GM23248 (cell line): ENCODE measurements at places on chromosomes 3 and 15.

DNA sequence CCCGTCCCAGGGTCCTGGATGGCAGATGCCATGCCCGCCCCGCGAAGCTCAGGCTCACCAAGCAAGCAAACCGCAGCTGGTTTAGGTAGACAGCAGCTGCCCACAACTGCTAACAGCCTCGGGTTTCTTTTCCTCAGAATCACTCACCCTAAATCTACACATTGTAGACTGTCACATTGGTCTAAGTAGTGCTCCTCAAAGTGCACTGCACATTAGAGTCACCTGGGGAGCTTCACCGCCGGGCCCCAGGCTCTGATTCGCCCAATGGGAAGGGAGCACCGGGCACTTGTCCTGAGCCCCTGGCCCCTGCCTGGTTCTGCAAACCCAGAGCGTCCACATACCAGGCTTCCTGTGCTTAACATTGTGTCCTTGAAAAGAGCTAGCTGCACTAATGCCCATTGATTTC lies 752 bp downstream of the OCA2 start:
- DNase-seq: no peak

DNA sequence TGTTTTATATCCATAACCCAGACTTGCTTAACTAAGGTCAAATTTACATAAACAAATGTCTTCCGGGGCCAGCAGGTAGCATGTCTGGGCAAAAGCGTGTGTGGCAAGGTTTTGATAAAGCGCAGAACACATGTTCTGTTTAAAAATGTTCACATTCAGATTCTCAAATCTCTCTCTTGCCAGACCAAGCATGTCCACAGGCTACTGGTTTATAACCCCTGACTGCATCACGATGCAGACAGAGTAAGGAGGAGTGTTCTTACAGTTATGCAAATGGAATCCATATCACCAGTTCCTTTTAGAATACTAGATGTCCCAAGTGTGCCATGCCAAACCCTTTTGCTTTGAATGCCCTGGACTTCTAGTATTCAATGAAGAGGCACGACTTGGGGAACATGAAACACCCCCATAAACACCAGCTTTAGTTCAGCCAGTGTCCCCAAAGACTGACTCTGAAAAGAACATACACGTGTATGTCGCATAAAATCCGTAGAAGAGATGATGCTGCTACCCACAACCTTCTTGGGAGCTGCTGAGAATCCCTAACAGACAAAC lies 412.0 kb downstream of the CNTN4 start:
- DNase-seq: no peak

DNA sequence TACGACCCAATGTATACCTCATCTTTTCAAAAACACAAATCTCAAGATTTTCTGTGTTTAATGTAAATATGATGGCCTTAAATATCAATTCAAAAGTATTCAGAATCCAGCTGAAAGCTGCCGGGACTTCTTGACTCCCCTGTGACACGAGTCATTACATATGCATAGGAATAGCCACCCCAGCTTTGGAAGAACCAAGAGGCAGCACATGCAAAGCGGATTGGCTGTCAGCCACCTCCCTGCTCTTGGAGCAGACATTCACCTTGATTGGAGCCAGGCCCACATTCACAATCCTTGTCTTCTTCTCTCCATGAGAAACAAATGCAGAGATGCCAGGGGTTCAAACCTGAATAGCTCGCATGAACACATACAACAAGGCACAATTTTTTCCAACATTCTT lies 10.8 kb upstream of the CAV3 start:
- no peak for DNase-seq

DNA sequence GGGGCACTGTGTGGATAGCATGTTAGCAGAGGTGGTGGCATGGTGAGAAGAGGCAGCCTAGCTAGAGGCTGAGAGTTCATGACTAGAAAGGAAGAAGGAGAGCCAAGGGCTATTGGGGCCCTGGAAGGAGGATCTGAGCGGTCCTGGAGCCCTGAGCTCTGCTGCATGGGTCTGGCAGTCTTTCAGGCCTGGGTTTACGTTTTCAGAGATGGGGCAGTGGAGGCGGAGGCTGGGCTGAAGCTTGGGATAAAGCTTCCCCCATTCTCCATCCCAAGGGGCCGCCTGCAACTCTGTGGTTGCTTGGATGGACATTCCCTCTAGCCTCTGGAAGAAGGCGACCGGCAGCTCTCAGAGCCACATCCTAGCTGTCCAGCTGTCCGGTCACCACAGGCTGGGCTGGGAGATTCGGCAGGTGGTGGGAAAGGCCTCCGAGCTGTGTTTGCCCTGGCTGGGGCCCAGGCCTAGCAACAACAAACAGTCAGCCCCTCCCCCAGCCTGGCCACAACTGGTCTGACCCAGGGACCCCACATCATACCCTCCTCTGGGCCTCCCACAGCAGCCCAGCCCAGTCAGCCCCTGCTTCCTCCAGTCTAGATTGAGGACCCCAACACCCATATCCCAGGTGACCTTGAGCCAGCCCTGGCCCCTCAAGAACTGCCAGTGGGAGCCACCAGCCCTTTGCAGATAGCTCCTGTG lies 1.8 kb upstream of the SLC38A3 start:
- DNase-seq: no peak

- DNase-seq: peak; percentile 21
These were observed 342.0 kb upstream of the NR2F2 start for GRCh38 chr15:95988574-95988887.

DNA sequence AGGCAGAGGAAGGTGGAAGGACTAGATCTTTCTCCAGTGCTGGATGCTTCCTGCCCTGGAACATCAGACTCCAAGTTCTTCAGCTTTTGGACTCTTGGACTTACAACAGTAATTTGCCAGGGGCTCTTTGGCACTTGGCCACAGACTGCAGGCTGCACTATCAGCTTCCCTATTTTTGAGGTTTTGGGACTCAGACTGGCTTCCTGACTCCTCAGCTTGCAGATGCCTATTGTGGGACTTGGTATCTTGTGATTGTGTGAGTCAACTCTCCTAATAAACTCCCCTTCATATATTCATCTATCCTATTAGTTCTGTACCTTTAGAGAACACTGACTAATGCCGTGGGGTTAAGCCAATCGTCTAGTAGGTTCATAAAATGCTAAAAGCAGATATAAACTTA lies 8.8 kb upstream of the B3GNT5 start:
- no peak for DNase-seq

DNA sequence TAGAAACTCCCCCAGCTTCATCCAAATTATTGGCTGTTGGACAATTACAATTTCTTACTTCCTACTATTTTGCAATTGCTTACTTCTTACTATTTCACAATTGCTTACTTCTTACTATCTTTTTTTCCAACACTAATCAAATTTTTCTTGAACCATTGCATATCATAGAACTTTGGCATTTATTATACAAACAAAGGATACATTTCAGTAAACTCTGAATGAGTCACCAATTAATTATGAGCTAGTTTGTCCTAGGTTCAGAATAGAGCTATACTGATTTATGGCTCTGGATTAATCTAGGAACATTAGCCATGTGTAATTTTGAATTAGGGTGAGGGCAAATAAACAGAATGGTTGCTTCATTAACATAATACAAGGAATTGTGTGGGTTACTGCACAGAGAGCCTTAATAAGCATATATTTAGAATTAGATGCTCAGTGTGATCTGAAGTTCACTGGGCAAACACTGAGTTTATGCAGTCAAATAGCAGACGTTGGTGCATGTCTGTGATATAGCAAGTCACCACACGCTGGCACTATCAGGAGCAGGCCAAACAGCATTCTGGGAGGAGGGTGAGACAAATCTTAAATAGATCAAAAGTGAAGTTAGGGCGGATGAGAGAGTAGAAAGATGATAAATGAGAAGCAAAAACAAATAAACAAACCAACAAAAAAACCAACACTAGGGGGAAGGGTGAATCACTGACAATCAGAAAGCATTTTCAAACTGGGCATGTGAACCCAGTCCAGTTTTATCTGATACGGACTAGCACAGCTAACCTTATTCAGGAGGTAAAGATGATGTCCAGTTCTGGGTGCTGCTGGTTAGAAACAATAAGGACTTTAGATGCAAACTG lies 21.5 kb downstream of the GABRR3 start:
- DNase-seq: peak; percentile 6

DNA sequence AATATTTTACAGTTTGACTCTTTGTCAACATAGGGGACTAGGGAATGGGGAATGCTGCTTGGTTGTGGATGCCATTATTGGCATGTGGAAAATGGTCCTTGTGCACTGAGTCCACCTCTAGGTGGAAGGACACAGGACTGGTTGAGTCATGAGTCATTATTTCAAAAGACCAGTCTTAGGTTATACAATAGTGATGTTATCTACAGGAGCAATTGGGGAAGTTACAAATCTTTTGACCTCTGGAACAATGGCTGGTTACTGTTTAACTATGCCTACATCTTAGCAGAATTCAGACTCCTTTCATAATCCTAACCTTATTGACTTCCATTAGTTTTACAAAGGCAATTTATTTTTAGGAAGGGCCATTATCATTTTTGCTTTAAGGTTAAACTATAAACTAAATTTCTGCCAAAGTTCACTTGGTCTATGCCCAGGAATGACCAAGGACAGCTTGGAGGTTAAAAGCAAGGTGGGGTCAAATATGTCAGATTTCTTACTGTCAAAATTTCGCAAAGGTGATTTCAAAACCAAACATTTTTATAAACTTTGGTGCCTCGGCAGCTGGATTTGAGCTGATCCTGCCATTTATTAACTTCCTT lies 11.8 kb upstream of the CCR8 start:
- no peak for DNase-seq

- DNase-seq: no peak
These were observed 7.5 kb upstream of the TBC1D21 start for GRCh38 chr15:73865904-73866303.

DNA sequence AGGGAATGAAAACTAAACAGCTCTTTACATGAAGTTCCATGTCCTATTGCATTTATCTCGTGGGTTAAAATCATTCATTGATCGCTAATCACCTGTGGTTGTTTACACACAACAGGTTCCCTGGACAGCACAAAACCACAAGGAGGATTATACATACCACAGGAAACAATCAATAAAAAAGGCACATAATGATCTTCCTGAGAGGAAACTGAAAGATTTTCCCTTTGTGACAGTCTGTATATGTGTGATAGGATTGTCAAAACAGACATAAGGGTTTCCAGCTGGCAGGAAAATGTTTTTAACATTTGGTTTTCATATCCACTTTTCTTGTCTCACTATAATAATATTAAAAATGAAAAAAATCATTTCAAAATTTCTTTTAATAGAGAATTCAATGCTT lies 541.8 kb downstream of the NLGN1 start:
- DNase-seq: no peak

DNA sequence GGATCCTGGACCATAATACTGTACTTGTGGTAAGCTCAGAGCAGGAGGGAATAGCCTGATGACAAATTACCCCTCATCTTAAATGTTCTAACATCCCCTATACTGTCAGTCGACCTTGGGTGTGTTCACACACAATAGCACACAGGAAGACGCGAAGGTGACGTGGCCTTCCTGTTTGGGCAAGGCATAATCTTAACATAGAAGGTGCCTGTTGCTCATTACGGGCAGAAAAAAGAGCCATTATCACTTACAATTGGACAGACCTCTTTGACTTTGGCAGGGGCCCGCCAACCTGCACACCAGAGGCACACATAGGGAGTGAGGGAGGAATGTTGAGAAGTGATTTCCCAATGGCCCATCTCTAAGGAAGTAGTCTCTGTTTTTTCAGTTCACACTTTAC lies 144.2 kb downstream of the ANO10 start:
- no peak for DNase-seq

GRCh38 chr15:25703726-25704125 lies 159.4 kb downstream of the ATP10A start:
- DNase-seq: no peak

GRCh38 chr3:62559831-62560445 lies 186.6 kb upstream of the FEZF2 start:
- peak; percentile 70 for DNase-seq

GRCh38 chr15:92077353-92078085 lies 224.0 kb downstream of the SLCO3A1 start:
- DNase-seq: peak; percentile 85

- no peak for DNase-seq
These were observed 25.8 kb downstream of the AQP9 start for GRCh38 chr15:58163985-58164384.

GRCh38 chr15:29920515-29920914 lies 98.2 kb upstream of the TJP1 start:
- peak; percentile 24 for DNase-seq

GRCh38 chr15:90839187-90840071 lies 29.0 kb upstream of the FURIN start:
- no peak for DNase-seq

DNA sequence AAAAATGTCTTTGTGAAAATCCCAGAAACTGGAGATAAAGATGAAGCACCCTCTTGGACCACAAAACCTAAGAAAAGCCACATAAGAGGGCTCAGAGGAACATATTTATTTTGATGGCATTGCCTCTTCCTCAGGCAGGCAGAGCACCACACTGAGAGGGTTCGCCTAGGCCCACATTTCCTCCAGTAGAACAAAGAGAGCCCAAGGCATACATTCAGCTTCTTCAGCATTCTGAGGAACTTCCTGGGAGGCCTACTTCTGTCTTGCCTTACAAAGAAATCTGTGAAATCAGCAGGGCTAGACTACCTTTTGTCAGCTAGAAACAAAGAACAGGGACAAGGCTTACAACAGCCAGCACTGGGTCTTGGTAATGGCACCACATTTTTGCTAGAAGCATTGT lies 1325.3 kb downstream of the SI start:
- DNase-seq: no peak

GRCh38 chr3:195123281-195123691 lies 147.7 kb downstream of the XXYLT1 start:
- DNase-seq: peak; percentile 60

GRCh38 chr15:67509918-67510317 lies 11.0 kb upstream of the C15orf61 start:
- no peak for DNase-seq

DNA sequence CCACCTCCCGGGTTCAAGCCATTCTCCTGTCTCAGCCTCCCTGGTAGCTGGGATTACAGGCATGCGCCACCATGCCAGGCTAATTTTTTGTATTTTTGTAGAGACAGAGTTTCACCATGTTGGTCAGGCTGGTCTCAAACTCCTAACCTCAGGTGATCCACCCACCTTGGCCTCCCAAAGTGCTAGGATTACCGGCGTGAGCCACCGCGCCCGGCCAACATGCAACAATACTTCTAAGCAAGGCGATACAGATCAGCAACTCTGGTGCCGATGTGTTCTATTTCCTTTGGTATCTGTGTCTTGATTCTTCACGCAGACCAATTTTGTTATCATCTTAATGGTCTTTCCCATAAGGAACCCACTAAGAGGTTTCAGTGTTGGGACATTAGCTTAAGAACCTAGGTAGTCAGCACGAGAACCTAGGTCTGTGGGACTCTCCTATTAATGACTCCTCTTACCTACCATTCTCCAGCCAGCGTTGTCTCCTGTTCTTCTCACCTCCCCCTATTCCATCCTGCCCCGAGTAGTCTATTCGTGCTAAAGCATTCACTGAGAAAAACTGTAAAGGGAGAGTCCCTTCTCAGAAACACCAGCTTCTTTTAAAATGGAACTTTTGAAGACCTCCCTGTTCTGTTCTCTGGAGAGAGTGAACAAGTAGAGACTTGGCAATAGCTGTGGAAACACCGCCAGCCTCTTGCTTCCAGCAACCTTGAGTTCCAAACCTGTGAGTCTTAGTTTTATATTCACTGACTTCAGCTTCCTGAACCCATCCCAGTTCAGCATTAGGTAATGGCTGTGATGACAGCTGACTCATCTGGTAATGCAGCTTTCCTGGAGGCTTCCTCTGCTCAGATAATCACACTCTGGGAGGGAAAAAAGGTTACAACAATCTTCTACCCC lies 61.2 kb downstream of the TSC22D2 start:
- peak; percentile 98 for DNase-seq
